ENCODE measurements at places on chromosomes 2 and 18.

GRCh38 chr18:12552879-12553242 lies 105.0 kb downstream of the SPIRE1 start:
- DNase-seq: no peak

DNA sequence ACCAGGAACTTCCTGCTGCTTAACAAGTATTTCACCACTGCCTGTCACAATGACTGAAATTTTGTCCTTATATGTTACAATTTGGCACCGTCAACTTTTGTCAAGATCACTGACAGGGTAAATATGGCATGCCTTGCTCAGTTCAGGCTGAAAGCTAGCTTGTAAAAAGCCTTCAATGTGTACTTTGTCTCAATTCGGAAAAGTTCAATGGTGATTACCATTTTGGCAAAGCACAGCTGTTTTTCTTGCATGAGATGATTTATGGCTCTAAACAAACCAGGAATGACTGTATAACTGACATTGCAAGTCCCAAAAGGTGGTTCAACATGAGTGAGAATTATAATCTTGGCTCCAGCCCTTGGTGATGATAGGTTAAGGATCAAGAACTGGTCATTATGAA lies 1255.2 kb downstream of the CNTNAP5 start:
- no peak for DNase-seq

DNA sequence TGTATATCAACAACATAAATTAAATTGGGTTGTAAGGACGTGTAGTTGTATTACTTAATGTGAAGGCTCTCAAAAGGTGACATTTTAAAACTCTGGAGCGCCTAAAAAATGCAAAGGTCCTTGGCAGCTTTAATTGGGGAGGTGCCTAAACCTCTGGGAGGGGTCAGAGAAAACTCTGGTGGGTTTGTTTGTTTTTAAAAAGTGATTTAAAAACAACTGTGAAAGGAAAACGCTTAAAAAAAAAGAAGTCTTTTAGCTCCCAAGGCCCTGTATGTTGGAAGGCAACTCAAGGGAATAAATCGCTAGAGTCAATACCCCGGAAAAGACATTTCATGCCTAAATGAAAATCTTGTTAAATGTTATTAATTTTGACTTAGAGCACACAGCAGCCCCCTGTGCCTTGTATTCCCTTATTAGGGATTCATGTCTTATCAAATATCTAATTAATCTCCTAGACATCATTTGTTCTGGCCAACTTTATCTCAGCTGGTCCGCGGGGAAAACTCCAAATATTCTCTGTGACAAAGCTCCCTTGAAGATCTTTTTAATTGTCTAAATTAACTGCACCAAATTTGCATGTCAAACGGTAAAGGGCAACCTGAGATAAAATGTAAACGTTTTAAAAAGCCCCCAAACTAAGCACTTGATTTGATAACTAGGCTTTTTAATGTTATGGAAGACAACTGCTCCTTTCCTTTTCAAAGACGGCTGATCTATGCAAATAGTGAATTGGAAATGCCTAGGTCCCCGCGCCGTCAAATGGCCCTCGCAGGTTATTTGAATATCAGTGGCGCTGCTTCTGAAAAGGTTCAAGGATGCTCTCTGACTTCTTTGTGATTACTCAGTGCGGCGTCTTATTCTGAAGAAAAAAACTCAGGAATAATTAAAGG lies 4.2 kb downstream of the SP9 start:
- DNase-seq: no peak

GRCh38 chr2:25036221-25036559 lies 5.7 kb upstream of the EFR3B start:
- DNase-seq: no peak

GRCh38 chr2:43178602-43179542 lies 47.5 kb downstream of the ZFP36L2 start:
- no peak for DNase-seq

DNA sequence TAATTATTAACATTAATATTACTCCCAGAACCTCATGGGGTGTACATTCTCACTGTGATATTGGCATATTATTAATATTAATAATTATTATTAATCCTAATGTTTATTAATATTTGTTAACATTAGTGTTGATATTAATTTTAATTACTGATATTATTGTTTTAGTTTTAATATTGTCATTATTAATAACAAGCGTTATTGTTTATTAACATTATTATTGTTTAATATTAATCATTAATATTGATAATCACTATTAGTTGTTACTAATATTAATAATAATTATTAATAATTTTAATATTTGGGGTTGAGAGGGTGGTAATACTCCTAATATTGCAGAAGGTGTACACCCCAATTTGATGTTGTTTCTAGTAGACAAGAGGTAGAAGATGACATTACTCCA lies 193.1 kb upstream of the XIRP2 start:
- no peak for DNase-seq

DNA sequence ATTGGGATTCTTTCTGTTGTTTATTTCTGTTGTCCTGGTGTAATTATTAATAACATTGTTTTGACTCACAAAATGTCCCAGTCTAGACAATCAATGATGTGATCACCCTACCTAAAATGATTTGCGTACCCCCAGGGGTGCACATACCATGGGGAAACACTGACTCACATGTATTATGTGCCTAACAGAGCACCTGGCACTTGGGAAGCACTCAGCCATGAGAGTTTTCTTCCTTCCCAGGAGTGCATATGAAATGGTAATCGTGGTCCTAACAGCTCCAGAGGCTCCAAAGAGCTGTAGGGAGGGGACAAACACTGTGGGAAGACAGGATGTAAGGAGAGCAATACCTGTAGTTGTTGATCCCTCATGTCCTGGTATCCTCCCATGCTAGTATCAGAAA lies 187.8 kb upstream of the ERBB4 start:
- DNase-seq: peak; percentile 36

DNA sequence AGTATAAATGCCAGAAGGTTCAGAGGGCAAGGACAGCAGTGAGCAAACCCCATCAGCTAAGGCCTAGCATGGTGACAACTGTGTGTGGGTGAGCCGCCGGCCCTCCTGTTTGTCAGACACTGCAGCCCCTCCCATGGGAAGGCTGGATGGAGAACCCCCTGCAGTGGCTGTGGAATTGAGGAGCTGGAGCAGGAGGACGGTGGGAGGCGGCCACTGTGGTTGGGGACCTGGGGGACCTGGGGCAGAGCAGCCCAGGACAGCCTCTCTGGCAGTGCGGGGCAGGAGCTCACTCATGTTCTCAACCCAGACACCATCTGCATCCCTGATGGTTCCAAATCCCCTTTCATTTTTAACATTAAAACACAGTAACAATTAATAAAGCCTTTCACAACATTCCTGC lies 68.8 kb downstream of the TSHZ1 start:
- no peak for DNase-seq

GRCh38 chr2:7007846-7008741 lies 90.9 kb downstream of the RNF144A start:
- DNase-seq: no peak

GRCh38 chr2:63522950-63523349 lies 65.3 kb downstream of the WDPCP start:
- DNase-seq: no peak

GRCh38 chr2:38661306-38661705 lies 4.6 kb upstream of the GALM start:
- DNase-seq: no peak

- DNase-seq: no peak
Measured at GRCh38 chr2:116160657-116161056, 1653.8 kb upstream of the DDX18 start.

DNA sequence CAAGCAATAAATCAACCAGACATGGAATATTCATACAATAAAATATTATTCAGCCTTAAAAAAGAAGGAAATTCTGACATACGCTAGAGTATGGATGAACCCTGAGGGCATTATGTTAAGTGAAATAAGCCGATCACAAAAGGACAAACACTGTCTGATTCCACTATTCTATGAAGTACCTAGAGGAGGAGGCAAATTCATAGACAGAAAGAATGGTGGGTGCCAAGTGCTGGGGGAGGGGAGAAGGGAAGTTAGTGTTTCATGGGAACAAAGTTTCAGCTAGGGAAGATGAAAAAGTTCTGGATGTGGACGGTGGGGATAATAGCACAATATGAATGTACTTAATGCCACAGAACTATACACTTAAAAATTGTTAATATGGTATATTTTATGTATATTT lies 19.8 kb downstream of the SMAD7 start:
- DNase-seq: no peak

- no peak for DNase-seq
Measured at GRCh38 chr2:56565143-56565542, 381.4 kb downstream of the CCDC85A start.

DNA sequence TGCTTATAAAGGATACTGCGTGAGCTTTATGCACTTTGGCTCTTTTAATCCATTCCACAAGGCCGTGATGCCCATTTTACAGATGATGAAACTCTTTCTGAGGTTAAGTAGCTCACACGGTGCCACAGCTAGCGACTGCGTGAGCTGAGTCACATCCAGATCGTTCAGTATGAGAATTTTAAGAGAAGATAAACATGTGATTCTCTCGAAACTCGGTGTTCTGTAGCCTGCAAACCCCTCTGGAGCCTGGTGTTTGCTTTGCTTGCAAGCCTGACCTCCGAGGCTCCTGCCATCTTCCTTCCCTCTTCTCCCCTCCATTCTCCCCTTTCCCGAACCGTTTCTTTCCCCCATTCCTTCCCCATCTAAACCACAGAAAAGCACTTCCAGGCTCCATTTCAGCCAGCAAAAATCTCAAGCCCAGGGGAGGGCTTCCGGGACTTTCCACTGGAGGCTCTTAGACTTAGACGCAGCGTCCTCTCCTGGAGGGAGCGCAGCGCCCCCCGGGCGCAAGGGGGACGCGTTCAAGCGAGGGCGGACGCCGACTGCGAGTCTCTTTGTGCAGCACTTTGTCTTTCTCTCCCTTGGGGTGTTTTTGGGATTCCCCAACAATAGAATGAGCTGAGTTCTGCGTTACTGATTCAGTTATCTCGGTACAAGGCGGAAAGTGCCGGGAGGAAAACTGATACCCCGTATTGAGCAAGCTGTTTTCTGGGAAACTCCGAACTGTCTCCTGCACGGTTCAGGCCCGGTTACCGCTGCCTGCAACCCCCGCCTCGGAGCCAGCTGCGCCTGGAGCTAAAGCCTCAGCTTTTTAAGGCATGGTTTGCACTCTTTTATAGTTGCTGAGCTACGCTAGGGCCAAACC lies 38.0 kb downstream of the CYP1B1 start:
- DNase-seq: peak; percentile 88

GRCh38 chr18:38747153-38747552 lies 1181.6 kb upstream of the CELF4 start:
- DNase-seq: peak; percentile 41

GRCh38 chr2:184215745-184216144 lies 382.6 kb upstream of the ZNF804A start:
- peak; percentile 13 for DNase-seq

DNA sequence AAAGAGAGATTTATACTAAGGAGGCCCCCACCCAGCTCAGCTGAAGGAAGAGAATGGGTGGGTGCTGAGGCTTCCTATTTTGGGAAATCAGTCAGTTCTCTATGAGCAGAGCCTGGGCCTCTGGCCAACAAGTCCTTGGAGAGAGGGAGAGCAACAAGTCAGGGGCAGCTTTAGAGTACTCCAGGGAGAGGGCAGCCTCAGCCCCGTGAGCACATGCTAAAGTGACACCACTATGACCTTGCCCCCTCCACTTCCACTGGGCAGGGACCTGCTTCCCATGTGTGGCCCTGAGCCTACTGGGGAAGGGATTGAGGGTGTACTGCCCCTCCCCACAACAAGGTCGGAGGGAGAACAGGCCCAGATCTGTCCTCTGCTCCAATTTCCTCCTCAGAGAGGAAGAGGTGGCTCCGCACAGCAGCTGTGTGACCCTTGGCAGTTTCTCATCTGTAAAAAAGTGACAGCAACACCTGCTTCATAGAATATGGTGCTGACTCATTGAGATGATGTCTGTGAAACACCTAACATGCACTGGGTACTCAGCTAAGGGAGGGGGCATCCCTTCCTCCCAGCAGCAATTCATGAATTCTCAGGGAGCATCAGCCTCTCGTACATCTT lies 72.9 kb downstream of the CLHC1 start:
- peak; percentile 50 for DNase-seq

GRCh38 chr2:53247956-53248735 lies 519.5 kb upstream of the CHAC2 start:
- DNase-seq: no peak

DNA sequence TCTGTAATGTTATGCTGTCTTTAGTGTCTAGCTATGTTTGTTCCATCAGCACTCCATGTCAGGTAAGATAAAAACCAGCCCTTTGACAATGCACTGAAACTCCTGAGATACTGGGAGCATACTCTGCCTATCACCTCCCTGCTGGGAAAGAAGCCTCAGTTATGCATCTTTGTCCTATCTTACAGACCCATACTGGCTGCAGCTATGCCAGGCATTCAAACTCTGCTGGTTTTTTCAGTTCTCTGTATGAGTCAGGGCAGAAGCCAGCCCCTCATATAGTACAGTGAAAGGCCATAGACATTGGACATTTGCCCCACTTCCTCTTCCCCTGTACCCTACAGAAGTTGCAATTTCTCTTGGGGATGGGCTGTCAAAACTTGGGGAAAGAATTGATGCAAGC lies 181.1 kb upstream of the RGPD4 start:
- no peak for DNase-seq

GRCh38 chr18:5998166-5998881 lies 103.0 kb upstream of the TMEM200C start:
- DNase-seq: no peak

DNA sequence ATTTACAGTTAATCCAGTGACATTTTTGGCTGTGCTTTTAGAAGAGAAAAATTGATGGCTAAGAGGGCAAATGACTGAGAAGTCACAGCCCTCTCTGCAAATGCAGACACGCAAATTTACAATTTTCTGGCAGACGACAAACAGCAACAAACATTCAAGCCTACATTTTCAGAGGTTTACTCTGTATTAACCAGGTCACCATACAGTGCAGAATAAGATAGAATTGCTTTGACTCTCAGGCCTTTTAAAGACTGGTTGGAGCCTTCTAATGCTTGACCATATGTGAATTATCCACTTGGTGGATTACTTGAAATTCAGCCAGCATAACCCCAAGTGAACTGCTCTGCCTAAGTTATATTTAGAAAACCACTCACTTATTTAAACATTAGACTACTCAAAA lies 280.9 kb upstream of the STON1 start:
- no peak for DNase-seq

GRCh38 chr18:51941999-51942398 lies 398.0 kb upstream of the DCC start:
- DNase-seq: peak; percentile 27

DNA sequence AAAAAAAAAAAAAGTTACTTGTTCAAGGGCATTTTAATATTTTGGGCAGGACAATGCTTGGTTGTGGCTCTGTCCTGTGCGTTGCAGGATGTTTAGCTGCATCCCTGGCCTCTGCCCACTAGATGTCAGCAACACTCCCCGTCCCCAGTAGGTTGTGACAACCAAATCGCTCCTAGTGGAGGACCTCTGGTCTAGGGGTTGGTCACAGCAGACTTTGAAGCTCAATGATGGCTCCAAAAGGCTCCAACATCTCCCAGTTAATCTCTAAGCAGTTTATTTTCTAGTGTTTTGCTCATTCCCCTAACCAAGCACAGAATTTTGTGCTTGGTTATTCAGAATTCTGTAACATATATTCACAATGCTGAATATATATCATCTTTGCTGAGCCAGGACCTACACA lies 67.0 kb downstream of the CHRNA1 start:
- peak; percentile 77 for DNase-seq

- no peak for DNase-seq
Measured at GRCh38 chr2:127593228-127594115, 52.5 kb upstream of the GPR17 start.

GRCh38 chr2:227846831-227847230 lies 24.6 kb upstream of the DAW1 start:
- peak; percentile 33 for DNase-seq

All from GM12865 (cell line).